ENCODE measurements at places on chromosomes 16 and 17.

DNA sequence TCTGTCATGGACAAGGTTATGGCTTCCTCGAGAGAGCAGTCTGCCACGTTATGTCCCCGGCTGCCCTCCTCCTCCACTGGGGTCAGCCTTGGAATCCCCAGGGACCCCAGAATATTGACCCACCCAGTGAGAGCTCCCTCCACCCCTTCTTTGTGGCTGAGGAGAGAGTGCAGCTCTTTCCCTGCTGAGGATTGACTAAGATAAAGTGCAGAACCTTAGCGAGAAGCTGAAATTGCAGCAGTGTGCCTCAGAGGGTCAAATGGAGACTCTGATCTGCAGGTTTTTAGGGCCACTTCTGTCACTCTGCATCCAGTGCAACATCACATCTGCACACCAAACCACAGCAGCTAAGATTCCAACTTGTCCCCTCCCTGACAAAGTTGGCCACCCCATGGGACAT, 25.6 kb upstream of the PMFBP1 start:
- DNase-seq, result no peak

DNA sequence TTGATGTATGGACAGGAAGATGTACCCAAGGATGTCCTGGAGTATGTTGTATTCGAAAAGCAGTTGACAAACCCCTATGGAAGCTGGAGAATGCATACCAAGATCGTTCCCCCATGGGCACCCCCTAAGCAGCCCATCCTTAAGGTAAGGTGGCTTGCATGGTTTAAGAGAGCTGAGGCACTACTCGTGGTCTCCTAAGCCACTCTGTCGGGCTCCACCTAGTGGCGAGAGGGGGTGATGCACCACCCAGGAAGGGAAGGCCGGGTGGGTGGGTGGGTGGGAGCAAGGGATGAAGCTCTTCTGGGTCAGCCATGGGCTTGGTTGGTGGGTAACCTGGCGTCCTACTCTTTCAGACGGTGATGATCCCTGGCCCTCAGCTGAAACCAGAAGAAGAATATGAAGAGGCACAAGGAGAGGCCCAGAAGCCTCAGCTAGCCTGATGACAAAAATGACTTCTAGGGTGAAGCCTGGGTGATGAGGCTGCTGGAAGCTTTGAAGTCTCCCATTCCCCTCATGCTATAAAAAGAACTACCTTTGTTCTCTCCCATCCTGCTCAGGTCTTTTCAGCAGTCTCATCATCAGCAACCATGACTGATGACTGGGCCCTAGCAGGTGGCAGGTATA, 21.5 kb downstream of the GPR179 start:
- DNase-seq, result no peak

- no peak for DNase-seq
These were observed 131.5 kb downstream of the OR1D5 start for GRCh38 chr17:2931876-2932275.

GRCh38 chr16:78770353-78771091, 671.1 kb downstream of the WWOX start:
- DNase-seq, result no peak
